Left lung (tissue), 14 donors: ENCODE measurements at places on chromosomes 1 and 21. TPM values are rescaled to one million over a fixed set of nuclear protein-coding genes. Genes with fewer than 3 reads are reported as not detected.

GRCh38 chr1:208254862-208255261 is 10.7 kb upstream of the PLXNA2 start:
- no peak for DNase-seq
- H3K4me1 ChIP-seq, result peaks cover 3% of the 10 kb centered on the region
- H3K4me3 ChIP-seq, result no peak overlapping the region
- no peaks in the 10 kb centered on the region for H3K36me3 ChIP-seq
- no peak overlapping the region for H3K27ac ChIP-seq
- no peaks in the 10 kb centered on the region for H3K27me3 ChIP-seq

- no peaks in the 10 kb centered on the region for H3K36me3 ChIP-seq
- H3K4me3 ChIP-seq, result no peak overlapping the region
- DNase-seq, result no peak
- no peak overlapping the region for H3K27ac ChIP-seq
- no peaks in the 10 kb centered on the region for H3K27me3 ChIP-seq
Measured at GRCh38 chr21:42148097-42148496, 70.8 kb upstream of the ABCG1 start.

DNA sequence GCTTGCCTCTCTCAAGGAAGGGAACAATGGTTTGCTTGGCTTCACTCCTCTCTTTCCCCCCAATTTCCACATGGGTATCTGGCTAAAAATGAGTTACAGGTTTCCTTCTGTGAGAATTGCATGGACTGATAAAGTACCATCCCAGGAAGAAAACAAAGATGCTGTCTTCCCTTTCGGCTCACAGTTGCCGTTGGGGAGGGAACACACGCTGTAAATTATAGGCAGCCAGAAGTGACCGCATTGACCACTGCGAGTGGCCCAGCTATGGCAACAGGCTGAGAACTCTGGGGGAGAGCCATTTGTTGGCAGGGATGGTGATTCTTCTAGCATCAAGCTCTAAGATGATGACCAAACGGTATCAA is 2.9 kb downstream of the RUNX1 start:
- H3K4me1 ChIP-seq, result peaks cover 11% of the 10 kb centered on the region
- H3K27me3 ChIP-seq, result no peaks in the 10 kb centered on the region
- peak overlapping the region; percentile 79 for H3K27ac ChIP-seq
- H3K4me3 ChIP-seq, result no peak overlapping the region
- no peaks in the 10 kb centered on the region for H3K36me3 ChIP-seq

DNA sequence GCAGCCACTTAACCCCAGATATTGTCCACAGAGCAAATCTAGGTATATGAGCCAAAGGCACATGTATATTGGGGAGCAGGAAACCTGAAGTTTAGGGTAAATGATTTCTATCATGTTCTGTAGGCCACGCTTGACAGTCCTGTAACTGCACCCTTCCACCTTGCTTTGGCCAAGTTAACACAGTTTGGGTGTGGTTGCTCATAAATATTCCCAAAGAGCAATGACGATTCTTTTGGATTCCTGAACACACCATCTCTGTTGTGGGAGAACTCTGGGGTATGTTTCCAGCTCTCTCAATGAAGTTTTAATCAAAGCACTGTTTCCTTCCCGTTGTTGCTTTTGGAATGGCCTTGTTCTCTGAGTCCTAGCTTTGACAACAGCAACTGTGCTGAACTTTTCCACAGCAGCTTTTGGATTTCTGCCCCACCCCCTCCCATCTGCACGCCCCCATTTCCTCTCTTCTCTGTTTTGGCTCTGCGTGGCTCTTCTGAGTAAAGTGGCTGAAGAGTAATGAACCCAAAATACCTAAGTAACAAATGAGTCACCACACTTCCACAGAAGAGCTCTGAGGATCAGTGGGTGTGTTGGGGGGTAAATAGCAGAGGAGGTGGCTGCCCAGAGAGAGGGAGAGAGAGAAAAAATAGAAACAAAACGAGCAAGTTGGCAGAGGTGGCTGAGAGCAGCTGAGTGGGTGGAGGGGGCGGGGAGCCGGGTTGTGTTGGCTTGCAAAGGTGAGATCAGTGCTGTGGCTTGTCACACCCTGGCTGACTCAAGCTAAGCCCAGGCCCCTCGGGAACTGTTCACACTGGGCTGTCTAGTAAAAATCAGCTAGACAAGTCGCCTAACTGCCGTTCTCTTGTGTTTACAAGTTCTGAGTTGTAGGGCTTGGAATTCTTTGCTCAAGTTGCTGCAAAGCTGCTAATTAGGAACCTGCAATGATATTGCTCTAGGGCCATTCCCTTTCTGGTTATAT is 26.9 kb upstream of the RAP1A start:
- H3K36me3 ChIP-seq, result no peaks in the 10 kb centered on the region
- peak overlapping the region; percentile 58 for H3K27ac ChIP-seq
- H3K4me1 ChIP-seq, result peaks cover 46% of the 10 kb centered on the region
- no peaks in the 10 kb centered on the region for H3K27me3 ChIP-seq

GRCh38 chr1:212987702-212988322 is 27.9 kb downstream of the ANGEL2 start:
- no peaks in the 10 kb centered on the region for H3K4me1 ChIP-seq
- no peak overlapping the region for H3K4me3 ChIP-seq
- H3K36me3 ChIP-seq, result peaks cover 27% of the 10 kb centered on the region
- no peak overlapping the region for H3K27ac ChIP-seq
- no peaks in the 10 kb centered on the region for H3K27me3 ChIP-seq

DNA sequence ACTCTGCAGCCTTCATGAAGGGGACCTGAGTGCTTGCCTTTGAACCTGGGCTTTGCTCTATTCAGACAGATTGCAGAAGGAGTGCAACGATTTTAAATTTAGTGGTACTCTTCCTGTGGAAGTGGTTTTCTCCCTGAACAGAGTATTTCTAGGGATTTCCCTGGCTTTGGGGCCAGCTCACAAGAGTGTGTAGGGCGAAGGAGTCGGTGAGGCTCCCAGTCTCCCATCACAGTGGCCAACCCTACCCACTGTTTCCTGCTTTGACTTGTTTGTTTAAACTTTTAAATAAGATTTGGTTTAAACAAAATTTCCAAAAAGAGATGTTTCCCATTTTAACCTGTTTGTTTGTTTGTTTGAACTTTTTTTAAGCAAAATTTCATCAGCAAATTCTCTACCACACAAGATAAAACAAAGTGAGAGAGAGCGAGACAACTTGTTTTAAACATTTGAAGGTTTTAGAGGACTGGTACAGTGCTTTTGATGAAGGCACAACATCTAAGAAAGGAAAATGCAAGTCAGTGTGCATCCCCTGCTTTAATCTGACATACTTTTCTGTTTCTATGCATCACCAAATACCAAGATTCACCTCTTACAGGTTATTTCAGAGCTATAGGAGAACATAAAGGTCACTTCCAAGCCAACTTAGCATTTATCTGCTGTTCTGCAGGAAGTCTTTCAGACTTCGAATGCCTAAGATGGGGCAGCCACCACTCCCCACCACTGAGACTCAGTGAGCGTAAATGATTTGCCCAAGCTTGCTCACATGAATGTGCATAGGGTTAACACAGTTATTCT is 6.6 kb downstream of the SELP start:
- no peaks in the 10 kb centered on the region for H3K27me3 ChIP-seq
- H3K36me3 ChIP-seq, result no peaks in the 10 kb centered on the region
- H3K4me3 ChIP-seq, result no peak overlapping the region
- no peak overlapping the region for H3K27ac ChIP-seq
- DNase-seq, result no peak
- no peaks in the 10 kb centered on the region for H3K4me1 ChIP-seq

GRCh38 chr1:210830034-210831028 is 303.6 kb downstream of the KCNH1 start:
- H3K27me3 ChIP-seq, result no peaks in the 10 kb centered on the region
- H3K27ac ChIP-seq, result no peak overlapping the region
- H3K4me3 ChIP-seq, result no peak overlapping the region
- DNase-seq, result no peak
- H3K36me3 ChIP-seq, result no peaks in the 10 kb centered on the region

DNA sequence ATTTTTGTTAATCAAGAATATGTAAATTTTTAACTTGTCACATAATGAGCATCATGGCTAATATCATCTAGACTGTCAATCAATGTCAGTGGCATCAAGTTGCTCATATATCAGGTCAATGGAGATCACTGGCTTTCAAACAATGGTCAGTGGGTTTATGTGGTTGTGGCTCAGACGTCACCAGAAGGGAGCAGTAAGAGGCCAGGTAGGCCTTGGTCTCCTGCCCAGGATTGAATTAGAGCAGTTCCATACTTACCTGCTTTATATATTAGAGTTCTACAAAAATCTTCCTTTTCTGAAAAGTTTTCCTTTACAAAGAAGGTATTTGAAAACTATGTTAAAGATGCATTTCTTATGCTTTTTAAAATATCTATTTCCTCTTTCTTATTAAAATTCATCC is 206.3 kb upstream of the B3GALT2 start:
- no peak overlapping the region for H3K4me3 ChIP-seq
- no peak overlapping the region for H3K27ac ChIP-seq
- H3K4me1 ChIP-seq, result no peaks in the 10 kb centered on the region
- no peaks in the 10 kb centered on the region for H3K27me3 ChIP-seq
- no peak for DNase-seq

GRCh38 chr1:214514032-214514818 is 37.2 kb downstream of the PTPN14 start:
- no peak overlapping the region for H3K27ac ChIP-seq
- no peak overlapping the region for H3K4me3 ChIP-seq
- no peaks in the 10 kb centered on the region for H3K27me3 ChIP-seq
- H3K36me3 ChIP-seq, result no peaks in the 10 kb centered on the region

GRCh38 chr1:85144351-85144750 is 56.5 kb downstream of the SYDE2 start:
- no peaks in the 10 kb centered on the region for H3K27me3 ChIP-seq
- no peaks in the 10 kb centered on the region for H3K4me1 ChIP-seq
- no peaks in the 10 kb centered on the region for H3K36me3 ChIP-seq
- no peak for DNase-seq
- no peak overlapping the region for H3K4me3 ChIP-seq

DNA sequence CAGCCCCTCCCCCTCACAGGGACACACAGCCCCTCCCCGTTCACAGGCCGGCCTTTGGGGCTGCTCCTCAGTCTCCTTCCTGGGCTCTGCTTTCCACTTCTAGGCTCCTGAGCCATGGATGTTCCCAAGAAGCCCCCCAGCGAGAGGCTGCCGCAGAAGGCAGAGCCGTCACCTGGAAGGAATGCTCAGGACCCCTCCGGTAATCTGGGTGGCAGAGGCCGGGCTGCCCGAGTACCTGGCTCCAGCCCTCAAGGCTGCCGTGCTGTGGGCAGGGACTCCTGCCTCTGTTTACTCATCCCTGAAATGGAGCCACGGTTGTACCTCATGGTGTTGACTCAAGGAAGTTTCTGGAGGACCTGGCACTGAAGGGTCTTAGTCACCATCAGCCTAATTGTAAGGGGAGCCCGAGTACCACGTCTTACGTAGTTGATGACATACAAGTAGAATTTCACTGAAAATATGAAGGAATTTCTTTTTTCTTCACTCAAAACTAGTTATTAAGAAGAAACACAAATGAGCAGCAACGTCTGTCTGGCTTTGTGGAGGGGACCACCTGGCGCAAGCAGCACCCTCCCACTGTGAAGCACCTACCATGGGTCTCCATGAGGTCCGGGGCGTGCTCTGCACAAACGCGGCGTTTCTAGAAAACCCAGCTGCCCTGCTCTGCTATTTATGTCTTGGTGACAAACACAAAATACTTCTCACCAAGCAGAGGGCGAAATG is 33.7 kb downstream of the PRDM15 start:
- H3K36me3 ChIP-seq, result no peaks in the 10 kb centered on the region
- no peak overlapping the region for H3K27ac ChIP-seq
- no peak overlapping the region for H3K4me3 ChIP-seq
- no peaks in the 10 kb centered on the region for H3K27me3 ChIP-seq

GRCh38 chr1:178581351-178582303 is 68.7 kb downstream of the TEX35 start:
- no peaks in the 10 kb centered on the region for H3K36me3 ChIP-seq
- no peaks in the 10 kb centered on the region for H3K4me1 ChIP-seq
- no peak overlapping the region for H3K4me3 ChIP-seq
- no peak overlapping the region for H3K27ac ChIP-seq
- no peak for DNase-seq
- no peaks in the 10 kb centered on the region for H3K27me3 ChIP-seq

- no peak overlapping the region for H3K4me3 ChIP-seq
- peak overlapping the region; percentile 10 for H3K27ac ChIP-seq
- H3K4me1 ChIP-seq, result peaks cover 43% of the 10 kb centered on the region
Measured at GRCh38 chr21:42062236-42063022, 8.7 kb upstream of the UMODL1 start.

DNA sequence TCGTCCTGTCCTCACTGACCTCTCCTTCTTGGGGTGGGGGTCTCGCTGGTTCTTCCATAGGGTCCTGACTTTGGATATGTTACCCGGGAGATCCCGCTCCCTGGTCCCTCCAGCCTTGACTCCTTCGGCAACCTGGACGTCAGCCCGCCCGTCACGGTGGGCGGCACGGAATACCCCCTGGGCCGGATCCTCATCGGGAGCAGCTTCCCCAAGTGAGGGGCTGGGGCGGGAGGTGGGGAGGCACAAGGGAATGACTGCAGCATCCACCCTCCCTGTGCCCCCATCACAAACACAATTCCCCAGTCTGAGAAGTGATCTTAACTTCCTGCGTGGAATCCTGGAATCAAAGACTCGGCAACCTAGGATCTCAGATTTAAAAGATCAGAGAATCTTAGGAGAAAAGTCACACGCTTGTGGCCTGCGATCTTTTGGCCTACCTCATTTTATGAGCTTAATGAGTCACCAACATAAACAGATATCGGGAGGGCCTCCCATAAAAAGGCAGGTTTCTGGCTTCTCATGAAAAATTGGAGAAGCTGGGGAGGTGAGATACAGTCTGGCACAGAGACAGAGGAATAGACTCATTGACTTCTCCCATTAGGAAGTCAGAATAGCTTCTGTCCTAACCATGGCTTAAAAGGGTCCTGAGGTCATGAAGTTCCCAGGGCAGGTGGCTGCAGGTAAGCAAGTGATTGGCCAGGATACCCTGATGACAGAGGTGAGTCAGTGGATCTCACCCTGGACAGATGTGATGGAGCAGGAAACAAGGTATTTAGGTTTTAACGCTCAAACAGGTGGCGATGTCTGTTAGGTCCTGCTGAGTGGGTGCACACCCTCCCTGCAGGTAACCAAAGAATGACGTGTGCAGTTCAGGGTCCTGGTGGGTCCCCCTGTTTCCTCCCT is 15.9 kb upstream of the PADI3 start:
- H3K27me3 ChIP-seq, result no peaks in the 10 kb centered on the region
- H3K4me3 ChIP-seq, result no peak overlapping the region

- no peaks in the 10 kb centered on the region for H3K4me1 ChIP-seq
- no peak overlapping the region for H3K4me3 ChIP-seq
- H3K27me3 ChIP-seq, result no peaks in the 10 kb centered on the region
- no peak overlapping the region for H3K27ac ChIP-seq
Measured at GRCh38 chr1:15027515-15027986, 126.0 kb upstream of the TMEM51 start.

- no peaks in the 10 kb centered on the region for H3K36me3 ChIP-seq
- H3K4me3 ChIP-seq, result no peak overlapping the region
- no peaks in the 10 kb centered on the region for H3K27me3 ChIP-seq
- H3K27ac ChIP-seq, result no peak overlapping the region
Measured at GRCh38 chr1:235098991-235099390, 29.6 kb downstream of the TOMM20 start.

- H3K27ac ChIP-seq, result no peak overlapping the region
- peaks cover 44% of the 10 kb centered on the region for H3K4me1 ChIP-seq
- H3K4me3 ChIP-seq, result no peak overlapping the region
- H3K27me3 ChIP-seq, result no peaks in the 10 kb centered on the region
- peaks cover under 1% of the 10 kb centered on the region for H3K36me3 ChIP-seq
Measured at GRCh38 chr1:228093050-228093906, 9.8 kb downstream of the C1orf35 start.

- no peaks in the 10 kb centered on the region for H3K36me3 ChIP-seq
- H3K4me1 ChIP-seq, result no peaks in the 10 kb centered on the region
- H3K27me3 ChIP-seq, result no peaks in the 10 kb centered on the region
Measured at GRCh38 chr21:19547951-19548840, 1144.6 kb upstream of the TMPRSS15 start.

OXCT2 gene
- 0.55 TPM for total RNA-seq

MATN1 gene
- not detected for total RNA-seq

PRAMEF6 gene
- total RNA-seq, result not detected

ATP5PB gene
- 206 TPM for total RNA-seq

SH2D2A gene
- 4.4 TPM for total RNA-seq

GJA9 gene
- 0.15 TPM for total RNA-seq

OR2L8 gene
- not detected for total RNA-seq

SLC25A44 gene
- total RNA-seq, result 29.1 TPM
